Activated naive CD4-positive, alpha-beta T cell treated with anti-CD3 and anti-CD28 coated beads, Interleukin-2, amount 50 U/mL, for 72 hours (primary cell): ENCODE measurements at places on chromosomes 6 and 20.

DNA sequence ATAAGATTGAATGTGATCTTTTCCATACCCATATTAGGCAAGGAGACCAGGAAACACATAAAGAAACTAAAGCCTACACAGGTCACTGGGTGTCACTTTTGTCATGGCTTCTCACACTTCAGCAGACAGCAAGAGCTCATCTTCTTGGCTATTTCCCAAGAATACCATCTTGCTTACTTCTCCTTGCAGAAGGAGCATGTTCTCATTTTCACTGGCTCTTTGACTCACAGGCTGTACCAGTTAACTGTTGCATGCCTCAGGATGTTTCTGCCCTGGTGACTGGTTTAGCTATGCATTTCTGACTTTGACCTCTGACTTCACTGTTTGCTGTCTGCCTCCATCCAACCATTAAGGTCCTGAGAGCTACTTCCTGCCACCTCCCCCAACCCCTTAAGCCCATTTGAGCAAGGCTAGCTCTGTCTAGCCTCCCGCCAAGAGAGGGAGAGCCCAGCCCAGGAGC, 40.3 kb upstream of the OGFRL1 start:
- no peak for DNase-seq

DNA sequence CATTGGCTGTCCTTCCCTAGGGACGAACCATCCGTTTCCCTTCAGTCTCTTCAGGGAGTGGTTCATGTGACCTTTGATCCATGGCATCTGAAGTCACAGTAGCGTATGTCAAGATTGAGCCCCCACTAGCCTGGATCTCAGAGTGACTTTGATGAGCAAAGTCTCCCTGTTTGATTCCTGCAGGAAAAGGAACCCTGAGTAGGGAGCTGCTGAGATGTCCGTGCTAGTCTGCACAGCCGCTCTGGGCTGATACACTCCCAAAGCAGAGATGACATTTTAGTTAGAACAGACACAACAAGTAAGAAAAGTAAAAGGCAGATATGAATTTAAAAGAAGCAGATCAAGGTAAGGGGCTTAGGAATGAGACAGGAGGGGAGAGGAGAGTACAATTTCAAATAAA, 899.4 kb downstream of the C6orf118 start:
- no peak for DNase-seq

DNA sequence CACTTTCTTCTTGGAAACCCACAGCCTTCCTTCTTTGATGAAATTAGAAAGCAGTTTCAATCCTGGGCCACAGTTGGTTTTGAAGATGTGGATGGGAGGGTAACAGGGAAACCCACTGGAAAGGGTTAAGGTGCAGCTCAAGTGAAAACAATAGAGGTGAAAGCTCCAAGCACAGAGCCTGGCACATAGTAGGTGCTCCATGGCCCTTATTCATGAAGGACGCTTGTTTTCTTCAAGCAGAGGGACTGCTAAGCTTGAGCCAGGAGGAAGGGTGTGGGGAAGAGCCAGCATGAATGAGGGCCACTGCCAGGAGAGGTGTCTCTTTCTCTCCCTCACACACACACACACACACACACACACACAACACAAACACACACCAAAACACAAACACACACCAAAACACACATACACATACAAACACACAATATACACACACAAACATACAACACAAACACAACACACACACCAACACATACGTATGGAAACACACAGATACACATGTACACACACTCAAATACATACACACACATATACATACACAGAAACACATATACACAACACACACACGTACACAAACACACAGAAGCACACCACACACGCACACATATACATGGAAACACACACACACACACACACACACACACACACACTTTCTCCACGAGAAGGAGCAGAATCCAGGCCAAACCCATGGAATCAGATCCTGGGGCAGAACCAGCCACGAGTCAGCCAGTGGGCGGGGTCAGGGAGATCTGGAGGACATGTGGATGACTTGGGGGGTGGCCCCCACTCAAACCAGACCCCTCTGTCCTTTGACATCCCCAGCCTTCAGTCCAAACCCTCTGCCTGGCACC, 23.7 kb upstream of the RBPJL start:
- no peak for DNase-seq

DNA sequence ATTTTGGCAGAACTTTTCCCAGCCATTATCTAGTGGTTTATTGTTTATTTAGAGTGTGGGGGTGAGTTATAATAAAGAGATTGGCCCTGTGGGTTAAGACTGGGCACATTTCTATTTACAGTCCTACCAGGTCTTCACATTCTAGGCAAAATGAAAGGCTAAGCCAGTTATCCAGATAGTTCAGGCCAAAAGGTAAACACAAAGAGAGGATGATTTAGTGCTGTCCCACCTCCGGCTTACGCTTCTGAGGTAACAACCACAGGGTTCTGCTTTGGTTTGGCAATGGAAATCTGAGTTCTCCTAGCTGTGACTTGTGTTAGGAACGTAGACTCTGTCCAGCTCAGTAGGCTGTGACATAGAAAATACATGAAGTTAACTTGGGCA, 50.3 kb upstream of the PTPRK start:
- DNase-seq = no peak
